ENCODE measurements at places on chromosomes 7 and 10.

DNA sequence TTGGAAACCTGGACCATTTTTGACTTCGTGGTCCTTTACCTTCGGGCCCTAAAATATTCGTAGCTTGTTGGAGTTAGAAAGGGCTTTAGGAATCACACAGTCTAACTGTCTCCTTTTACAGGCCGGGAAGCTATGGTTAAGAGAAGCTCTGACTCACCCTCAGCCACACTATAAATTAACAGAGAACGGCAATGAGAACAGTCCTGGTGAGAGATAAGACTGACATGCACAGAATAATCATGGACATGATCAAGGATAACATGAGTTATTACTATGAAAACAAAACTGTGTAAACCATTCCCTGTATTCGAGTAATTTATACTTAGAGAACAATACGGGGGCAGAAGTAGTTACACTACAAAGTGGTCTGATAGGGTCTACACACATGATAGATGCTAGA, 162.5 kb upstream of the MALRD1 start:
- no peak for DNase-seq

GRCh38 chr10:69912589-69912988, 110.9 kb downstream of the COL13A1 start:
- no peak for DNase-seq

DNA sequence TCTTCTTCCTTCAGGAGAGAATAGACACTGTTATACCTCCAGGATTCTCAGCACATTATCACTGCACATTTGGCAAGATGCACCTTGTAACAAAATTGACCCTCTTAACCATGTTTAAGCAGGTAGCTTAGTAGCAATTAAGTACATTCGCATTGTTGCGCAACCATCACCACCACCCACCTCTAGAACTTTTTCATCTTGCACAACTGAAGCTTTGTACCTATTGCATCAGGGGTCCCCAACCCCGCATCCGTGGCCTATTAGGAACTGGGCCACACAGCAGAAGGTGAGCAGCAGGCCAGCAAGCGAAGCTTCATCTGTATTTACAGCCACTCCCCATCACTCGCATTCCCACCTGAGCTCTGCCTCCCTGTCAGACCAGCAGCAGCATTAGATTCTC, 29.9 kb upstream of the SMURF1 start:
- DNase-seq: no peak

DNA sequence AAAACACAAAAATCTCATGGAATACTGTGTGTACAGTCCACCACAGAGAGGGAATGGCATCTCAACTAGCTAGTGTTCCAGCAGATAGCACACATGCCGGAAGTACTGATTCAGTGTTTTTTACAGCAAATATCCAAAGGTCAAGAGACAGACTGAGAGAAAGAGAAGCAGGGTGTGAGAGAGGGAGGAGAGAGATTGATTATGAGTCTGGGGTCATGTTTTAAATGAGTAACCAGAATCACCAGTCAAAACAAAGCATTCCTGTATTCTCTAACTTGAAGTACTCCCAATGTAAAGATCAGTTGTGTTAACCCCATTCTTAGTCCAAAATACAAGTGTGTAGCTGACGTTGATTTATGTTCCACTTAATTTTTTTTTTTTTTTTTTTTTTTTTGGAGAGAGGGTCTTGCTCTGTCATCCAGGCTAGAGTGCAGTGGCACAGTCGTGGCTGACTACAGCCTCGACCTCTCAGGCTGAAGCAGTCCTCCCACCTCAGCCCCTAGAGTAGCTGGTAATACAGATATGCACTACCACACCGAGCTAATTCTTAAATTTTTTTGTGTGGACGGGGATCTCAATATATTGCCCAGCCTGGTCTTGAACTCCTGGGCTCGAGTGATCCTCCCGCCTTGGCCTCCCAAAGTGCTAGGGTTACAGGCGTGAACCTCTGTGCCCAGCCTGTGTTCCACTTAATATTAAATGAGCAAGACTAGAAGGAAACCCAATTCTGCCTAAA, 114.2 kb downstream of the TAF3 start:
- DNase-seq: no peak

DNA sequence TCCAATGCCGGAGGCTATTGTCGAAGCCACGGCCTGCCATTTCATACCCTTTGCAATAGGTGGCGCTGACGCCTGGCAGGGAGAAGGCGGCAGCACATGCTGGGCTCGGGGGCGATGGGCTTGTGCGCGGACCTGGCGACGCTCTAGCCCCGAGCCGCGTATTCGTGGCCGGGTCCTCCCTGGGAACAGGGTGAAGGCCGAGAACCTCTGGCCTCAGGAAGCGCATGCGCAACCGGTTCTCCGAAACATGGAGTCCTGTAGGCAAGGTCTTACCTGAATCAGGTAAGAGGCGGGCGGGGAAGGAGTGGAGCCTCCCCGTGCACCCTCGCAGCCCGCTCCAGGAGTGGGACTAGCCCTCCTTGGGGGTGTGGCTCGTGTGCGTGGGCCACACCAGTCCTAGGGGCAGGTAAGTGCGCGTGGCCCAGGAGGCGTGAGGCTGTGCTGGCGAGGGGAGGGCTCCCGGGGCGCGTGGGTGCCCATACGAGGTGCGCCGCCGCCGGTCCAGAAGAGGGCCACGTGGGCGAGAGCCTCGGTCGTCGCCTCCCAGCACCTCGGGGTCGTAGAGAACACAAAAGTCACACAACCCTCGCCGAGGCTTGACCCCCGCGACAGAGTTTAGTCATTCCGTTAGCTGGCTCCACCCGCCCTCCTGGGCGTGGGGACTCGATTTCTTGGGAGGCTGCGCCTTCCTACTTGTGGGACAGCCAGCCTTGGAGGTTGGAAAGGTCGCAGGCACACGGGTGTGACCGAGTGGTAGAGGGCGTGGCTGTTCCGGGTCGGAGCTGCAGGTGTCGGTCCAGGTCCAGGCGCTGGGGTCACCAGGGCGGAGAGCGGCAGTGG, 5.6 kb upstream of the MEST start:
- DNase-seq: peak; percentile 45

GRCh38 chr7:102935450-102936115, 22.8 kb downstream of the LRRC17 start:
- no peak for DNase-seq

DNA sequence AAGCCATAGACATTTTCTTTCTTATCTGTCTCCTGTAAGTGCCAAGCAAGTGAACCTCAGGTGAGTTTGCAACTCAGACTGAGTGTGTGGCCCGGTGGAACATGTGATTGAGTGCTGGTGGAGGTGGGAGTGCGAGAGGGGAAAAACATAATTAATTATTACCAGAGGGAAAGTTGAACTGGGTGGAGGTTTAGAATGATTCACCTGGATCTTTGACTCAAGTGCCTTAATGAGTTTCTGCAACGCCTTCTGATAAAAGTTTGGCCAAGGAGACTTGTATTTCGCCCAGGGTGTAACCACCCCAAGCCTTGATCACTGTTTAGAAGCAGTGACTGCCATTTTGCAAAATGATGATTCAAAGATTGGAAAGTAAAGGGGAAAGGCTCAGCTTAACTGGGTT, 513.9 kb downstream of the GATA3 start:
- DNase-seq: no peak

DNA sequence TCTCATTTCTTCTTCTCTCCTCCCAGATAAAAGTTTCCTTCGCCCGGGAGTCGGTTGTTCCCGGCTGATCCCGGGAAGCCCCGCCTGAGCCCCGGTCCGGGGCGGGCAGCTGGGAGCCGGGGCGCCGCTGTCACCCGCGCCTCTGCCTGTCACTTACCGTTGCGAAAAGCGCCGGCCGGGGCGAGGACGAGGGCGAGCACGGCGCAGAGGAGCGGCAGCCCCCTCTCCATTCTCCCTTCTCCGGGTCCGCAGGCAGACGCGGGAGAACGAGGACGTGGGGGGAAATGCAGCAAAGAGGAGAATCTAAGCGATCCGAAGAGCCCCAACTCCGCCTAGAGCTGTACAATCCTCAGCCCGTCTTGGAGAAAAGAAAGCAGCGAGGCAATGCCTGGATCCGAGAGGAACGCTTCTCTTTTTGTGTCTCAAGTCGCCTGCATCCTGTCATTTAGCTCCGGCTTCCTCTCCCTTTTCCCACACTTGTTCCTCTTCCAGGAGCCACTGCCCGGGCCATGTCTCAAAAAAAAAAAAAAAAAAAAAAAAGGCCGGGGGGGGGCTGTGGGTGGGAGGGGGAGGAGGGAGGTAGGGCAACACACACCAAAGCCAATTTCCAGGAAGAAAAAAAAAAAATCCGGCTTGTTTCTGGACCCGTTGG, at the start of gene NRP1:
NRP1 (minus strand) TSS at position 515 of the 652 bp plus-strand sequence; CDS start at position 230, 285 bp downstream.
- no peak for DNase-seq

DNA sequence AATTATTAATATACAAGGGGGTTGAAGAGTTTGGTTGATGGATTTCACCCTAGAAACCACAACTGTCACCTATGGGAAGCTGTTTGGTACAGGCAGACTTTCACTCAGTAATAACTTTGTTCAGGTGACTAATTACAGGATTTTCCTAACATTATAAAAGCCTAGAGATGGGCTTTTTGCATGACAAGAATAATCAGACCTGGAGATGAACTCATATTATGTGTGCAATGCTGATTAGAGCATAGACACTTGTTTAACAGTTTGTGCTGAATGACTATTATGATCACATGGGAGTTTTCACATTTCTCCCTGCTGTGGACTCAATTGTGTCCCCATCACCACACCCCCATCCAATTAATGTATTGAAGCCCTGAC, 90.2 kb upstream of the STEAP4 start:
- DNase-seq: no peak

GRCh38 chr10:21832821-21833130, 170.8 kb downstream of the DNAJC1 start:
- DNase-seq: no peak

DNA sequence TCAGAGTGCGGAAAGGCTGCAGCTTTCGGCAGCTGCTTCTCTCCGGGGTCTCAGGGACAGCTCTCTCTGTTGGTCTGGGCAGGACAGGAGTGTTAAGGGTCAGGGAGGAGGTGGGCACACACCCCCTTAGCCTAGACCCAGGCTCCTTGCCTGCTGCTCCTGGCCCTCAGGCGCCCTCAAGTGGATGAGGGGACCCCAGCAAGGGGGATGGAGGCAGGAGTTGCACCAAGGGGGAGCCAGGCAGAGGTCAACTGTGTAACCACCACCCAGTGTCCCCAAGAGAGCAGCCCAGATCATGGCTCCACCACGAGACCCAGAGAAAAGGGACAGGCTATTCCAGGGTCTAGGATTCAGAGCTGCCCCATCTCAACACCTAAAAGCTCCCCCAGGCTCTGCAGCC, 26.9 kb downstream of the SPOCK2 start:
- no peak for DNase-seq

GRCh38 chr10:71099731-71100361, 112.5 kb upstream of the UNC5B start:
- DNase-seq: no peak

DNA sequence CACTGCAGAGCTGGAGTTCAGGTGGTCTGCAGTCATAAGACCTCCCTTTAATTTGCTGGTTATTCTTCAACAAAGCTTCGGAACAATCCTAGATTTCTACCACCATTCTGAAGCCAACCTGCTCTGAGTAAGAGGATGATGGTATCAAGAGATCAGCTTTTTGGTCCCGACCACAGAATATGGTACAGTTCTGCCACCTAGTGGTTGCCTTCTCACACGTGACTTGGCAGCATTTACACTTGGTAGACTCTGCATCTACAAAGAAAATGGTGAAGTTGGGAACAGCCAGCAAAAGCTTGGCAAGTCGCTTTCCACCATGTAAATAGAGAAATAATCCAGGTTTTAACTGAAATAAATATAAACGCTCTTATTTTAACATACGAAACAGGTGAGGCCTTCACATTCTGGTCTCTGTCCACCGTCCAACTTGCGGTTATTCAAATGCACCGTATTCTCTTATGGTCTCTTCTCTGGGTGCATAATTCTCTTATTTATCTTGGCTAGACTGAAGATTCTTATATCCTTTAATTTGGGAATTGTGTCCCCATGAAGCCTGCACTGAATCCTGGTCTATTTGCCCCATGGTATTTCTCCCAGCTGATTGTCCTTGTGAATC, 173.9 kb upstream of the GRM3 start:
- DNase-seq: peak; percentile 40

DNA sequence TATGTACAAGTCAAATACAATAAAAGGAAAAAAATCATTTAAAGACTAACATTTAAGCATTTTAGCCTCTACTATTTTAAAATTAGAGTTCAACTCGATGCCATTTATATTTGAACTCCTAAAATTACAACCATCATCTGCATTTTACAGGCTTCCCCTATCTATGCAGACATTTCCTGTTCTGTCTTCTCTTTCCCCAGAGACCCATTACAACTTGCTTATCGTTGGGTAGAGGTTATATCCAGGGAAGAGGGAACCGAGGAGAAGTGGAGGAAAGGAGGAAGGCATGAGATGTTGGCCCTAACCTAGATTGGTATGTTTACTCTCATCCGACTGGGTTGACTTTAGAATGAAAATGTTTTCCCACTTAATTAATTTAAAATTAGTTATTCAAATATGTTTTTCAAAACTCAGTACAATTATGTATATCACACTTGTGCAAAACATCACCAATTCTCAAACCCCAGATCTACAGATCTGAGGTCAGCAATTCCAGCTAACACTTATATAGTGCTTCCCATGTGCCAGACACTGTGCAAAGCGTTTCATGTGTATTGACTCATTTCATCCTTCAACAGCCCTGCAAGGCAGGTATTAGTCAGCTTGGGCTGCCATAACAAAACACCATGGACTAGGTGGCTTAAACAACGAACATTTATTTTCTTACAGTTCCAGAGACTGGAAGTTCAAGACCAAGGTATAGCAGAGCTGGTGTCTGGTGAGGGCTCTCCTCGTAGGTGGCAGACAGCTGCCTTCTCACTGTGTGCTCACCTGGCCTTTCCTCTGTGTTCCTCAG, 27.3 kb upstream of the HERPUD2 start:
- no peak for DNase-seq

DNA sequence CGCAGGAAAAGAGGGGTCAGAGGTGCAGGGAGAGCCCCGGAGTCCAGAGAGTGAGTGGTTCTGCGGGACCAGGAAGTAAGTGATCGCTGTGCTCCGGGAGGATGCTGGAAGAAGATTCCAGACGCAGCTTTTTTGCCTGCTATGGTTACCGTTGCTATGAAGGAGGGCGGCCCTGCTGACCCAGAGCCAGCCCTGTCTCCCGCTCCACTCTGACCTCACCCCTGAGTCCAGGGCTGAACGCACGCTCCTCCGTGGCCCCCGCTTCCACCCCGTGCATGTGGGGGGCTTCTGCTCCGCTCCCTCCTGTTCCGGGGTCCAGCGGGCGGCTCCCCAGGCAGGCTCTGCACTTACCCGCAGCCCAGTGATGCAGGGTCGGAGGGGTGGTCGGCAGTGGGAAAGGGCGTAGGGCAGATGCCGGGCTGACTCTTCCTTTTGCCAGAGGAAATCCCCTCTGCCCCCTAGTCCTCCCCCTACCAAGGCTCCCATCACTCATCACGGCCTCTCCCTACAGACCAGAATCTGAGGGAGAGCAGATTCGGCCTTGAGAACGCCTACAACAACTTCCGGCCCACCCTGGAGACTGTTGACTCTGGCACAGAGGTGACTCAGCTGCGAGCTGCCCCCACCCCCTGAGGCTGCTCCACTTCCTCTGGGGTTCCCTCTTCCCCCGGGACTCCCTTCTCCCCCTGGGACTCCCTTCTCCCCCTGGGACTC, 2.7 kb upstream of the MUC17 start:
- peak; percentile 89 for DNase-seq
